ENCODE measurements at places on chromosomes 11 and 22.

GRCh38 chr22:28822930-28823551 lies 22.7 kb upstream of the XBP1 start:
- DNase-seq, result no peak

DNA sequence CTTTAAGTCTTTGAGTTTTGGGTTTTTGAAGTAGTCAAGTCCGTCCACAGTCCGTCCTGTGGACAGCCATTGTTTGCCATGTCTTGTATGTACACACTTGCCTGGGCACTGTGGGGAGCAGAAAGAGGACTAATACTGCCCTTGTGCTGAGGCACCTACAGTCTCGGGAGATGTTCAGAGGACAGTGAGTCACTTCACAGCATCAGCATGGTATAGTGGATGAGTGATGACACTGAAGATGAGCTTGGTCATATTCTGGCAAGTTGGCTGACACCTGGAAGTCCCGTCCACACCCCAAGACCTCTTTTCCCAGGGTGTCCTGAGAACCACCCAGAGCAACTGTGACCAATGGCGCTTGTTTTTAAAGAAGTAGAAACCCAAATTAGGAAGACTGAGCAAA lies 29.2 kb downstream of the NF2 start:
- no peak for DNase-seq

DNA sequence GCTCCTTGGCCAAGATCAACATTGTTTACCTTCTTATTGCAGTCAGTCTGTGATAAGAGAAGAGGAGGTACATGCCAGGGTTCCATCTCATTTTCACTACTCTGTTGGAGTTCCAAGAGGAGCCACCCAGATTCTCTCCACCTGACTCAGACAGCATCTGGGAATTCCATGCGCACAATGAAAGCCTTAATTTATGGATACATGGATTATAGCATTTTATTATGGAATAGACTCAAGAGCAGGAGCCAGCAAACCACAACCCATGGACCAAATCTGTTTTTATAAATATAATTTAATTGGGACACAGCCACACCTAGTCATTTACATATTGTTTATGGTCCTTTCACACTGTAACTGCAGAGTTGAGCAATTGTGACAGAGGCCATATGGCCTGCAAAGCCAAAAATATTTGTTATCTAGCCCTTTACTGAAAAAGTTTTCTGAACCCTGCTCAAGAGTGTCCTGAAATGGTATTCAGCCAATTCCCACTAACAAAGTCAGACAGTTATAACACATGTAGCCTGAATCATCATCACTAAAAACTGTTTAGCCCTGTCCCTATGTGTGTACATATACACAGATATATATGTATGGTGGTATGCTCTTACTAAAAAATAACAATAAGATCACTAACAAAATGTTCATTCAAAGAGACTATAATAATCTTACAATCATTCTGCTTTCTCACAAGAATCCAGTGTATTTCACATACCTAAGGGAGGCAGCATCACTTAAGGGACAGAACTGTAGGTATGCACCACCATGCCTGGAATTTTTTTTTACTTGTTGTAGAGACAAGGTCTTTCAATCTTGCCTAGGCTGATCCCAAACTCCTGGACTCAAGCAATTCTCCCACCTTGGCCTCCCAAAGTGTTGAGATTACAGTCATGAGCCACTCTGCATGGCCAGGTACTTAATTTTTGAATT lies 104.5 kb upstream of the TEAD1 start:
- no peak for DNase-seq

DNA sequence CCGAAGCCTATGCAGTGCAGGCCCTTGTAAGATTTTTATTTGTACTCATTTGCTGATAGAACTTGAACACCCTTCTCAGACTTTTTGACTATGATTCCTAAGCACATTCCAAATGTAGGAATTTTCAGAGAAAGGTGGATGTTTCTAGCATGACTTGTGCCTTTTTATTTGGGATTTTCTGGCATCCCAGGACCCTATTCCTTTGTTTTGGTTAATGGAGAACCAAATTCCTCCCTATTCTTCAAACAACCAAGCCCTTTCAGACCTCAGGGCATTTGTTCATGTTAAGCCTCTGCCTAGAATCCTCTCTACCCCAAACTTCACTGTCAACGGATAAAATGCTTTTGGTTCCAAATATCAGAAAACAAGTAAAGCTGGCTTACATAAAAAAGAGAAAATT lies 371.1 kb downstream of the DDX10 start:
- DNase-seq, result no peak

DNA sequence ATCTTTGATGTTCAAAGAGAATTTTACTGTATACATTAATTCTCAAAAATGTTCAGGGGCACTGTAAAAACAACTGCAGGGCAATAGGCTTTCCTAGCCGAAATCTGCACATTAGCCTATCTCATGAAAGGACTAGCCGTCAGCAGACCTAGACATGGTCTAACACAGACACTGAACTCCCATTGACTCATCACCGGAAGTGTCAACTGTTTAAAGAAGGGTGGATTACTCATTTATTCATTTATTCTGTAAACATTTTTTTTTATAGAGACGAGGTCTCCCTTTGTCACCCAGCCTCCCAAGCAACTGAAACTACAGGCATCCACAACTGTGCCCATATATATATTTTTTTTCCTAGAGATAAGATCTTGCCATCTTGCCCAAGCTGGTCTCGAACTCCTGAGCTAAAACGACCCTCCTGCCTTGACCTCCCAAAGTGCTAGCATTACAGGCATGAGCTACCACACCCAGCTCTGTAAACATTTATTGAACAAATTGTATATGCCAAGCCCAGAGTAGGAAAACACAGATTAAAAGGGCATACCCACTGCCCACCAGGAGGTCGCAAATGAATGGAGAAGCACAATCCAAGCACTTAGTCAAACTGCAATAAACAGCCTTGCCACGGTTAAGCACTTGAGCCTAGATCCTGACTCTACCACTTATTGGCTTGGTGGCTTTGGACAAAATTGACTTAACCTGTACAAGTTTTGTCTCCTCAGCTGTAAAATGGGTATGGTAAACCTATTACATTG lies 26.6 kb downstream of the RAB30 start:
- DNase-seq, result no peak

- peak; percentile 49 for DNase-seq
These were observed at the start of gene MICALL1 for GRCh38 chr22:37905534-37906363. Gene MICALL1, plus strand, starts transcription at chr22:37906297. Its CDS starts 126 bp downstream, at chr22:37906423.

DNA sequence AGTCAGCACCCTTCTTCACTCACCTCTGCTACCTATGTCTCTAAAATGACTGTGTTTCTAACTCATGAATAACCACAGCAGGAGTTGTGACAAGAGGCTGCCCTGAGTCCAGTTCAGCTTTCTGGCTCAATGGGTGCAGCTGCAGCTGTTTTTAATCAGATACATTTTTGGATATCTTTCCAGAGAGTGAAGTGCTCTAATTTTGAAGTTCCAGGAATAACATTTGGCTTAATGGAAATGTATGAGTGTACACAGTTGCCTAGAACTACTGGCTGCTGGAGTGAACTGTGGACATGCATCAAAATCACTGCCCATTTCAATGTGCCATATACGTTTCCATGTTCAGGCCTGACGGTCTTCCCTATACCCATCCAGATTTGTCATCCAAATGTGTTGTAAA lies 769.5 kb upstream of the ANO3 start:
- DNase-seq, result no peak

DNA sequence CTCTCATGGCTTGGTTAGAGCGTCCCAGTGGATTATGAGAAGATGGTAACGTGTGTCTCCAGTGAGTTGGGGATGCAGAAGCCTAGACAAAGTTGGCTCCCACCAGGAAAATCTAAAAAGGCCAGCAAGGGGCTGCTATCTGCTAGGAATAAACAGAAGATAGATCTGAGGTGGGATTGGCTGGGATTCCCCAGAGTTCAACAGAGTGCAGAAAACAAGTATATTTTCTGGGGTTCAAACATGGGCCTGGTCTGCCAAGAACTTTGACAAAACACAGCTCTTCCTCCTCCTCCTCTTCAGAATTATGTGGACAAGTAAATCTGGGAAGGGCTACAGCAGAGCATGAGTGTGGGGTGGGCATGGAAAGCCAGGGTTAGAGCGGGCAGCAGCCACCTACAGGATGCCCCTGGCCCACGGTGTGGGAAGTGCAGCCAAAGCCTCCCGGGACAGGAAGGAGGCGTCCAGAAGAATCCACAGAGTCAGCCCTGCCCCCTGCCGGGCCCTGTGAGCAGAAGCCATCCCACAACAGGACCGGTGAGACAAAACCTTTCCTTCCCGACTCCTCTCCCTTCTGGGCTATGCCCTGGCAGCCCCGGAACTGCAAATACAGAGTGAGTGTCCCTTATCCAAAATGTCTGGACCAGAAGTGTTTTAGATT lies 67.1 kb downstream of the CD82 start:
- no peak for DNase-seq

GRCh38 chr11:63908631-63909401 lies 8.1 kb downstream of the RCOR2 start:
- DNase-seq, result no peak

GRCh38 chr11:695538-696248 lies at the start of gene TMEM80:
Gene TMEM80, plus strand, starts transcription at chr11:695816. Its CDS starts 12 bp downstream, at chr11:695828.
- DNase-seq, result peak; percentile 98

DNA sequence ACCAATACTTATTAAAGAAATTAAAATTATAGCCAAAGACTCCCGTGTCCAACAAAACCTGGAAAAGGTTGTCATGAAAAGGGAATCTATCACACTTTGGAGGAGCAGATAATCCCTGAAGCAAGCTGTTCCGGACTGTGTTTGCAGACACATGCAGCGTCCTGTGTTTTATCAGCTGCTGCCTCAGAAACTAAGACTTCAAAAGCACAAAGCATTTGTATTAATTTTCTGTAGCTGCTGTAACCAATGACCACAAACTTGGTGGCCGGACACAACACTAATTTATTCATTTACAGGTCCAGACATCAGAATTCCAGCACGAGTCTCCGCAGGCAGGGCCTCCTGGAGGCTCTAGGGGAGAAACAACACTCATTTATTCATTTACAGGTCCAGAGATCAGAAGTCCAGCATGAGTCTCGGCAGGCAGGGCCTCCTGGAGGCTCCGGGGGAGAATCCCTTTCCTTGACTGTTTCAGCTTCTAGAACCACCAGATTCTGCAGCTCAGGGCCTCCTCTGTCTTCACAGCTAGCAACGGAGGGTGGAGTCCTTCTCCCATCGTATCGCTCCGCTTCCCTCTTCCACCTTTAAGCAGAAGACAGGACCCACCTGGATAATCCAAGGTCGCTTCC lies 465.3 kb downstream of the BRD1 start:
- no peak for DNase-seq

DNA sequence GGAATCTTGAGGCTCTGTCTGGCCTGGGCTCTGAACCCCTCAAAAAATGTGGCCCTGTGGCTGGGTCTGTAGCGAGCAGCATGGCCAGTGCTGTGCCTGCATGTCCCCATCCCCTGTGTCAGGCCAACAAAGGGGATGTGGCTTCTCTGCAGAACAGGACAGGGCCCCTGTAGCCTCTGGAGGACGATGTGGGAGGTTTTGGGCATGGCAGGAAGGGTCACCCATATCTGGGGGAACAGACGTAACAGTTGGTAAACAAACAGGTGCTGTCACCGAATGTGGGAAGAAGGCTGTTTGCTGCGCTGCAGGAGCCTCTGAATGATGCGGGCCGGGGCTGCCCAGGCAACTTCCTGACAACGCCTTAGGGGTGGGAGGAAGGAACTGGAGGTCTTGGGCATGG lies 35.0 kb downstream of the LRP5 start:
- DNase-seq, result no peak

DNA sequence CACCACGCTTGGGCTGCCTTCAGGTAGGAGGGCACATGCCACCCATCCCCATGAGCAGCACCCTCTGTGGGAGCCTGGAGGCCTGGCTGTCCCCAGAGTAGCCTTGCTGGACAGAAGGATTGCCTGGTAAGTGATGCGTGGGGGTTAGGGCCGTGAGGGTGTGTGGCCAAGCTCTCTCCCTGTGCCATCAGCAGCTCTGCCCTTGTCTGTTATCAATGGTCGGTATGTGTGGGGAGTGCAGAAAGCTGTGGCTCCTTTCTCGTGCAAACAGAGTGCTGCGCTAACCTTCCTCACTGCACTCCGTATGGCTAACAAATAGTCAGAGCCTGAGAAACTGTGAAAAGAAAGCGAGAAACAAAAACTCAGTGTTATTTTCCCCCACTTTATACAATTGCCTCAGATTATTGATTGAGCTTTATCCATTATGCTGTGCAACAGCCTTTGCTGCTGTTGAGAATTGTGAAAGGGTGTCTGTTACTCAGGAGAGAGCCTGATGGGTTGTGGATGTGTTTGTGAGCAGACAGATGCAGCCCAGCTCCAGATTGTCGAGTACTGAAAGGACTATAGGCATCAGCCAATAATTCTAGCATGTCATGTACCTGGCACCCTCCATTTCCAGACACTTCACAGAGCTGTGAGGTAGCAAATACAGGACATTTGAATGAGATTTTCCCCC lies 432.2 kb downstream of the NTM start:
- DNase-seq, result no peak

DNA sequence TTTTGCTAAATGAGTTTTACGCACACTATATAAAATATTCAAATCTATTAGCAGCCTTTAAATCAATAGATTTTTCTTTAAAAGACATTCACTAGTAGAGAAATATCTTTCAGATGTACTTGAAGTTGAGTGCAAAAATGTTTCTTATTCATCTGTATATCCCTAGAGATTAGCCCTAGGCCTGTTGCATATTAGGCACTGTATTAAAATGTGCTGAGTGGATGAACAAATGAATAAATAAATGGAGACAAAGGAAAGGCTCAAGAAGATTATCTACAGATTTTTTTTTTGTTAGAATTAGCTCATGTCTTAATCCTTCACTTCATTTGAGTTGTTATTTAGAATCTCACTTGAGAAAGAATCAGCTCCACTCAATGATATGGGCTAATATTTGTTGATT lies 12.0 kb upstream of the MMP13 start:
- DNase-seq, result no peak

- peak; percentile 4 for DNase-seq
These were observed 47.8 kb downstream of the DBX1 start for GRCh38 chr11:20112291-20113148.

DNA sequence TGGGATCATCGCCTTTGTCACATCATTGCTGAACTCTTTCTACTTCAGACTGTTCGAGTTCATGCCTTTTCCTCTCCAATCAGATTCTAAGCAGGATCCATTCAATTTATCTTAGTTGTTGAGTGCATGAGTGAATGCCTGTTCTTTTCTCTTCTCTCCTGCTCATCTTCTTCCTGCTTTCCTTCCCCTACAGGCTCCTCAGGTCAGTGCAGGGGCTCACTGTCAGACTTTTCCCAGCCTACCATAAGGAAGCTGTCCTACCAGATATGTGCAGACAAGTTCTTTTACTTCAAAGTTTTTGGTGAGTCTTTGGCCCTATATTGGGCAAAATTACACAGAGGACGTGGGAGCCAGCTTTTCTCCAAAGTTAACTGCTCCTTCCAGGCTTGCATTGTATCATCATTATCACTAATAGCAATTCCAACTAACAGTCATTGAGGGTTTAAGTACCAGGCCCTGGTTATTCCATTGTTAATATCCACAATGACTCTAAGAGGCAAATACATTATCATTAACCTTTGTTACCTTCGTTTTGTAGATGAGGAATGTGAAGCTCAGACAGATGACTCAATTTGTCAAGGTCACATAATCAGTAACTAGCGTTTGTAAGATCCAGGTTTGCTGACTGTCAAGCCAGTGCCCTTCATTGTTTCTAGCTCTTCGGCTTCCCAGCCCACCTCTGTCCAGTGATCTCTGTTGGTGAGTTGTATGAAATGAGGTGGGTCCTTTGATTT lies 30.4 kb downstream of the OR6Q1 start:
- DNase-seq, result no peak

GRCh38 chr22:44131412-44131811 lies 49.3 kb upstream of the PARVG start:
- DNase-seq, result no peak
